ENCODE measurements at places on chromosomes 12 and 14.
A peak's percentile ranks its signal among the peaks of the same experiment; 100 is the strongest.

GRCh38 chr12:103102225-103102744, 144.8 kb downstream of the ASCL1 start:
- no peak for DNase-seq

DNA sequence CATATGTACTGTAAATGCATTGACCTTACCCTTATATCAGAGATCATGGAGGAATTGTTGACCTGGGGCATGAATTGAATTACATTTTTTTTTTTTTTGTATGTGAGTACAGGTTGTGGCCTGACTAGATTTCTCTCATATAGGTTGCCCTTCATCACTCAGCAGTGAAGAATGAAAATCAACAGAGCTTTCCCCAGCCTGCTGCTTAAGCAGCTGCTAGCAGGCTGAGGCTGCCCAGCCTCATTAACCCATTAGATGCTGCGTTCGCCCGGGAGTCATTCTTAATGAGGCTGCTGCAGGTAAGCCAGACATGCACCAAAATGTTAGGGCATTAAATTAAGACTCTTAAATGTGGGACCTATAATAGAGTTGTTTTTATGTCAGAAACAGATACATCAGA, 236.0 kb downstream of the ETNK1 start:
- no peak for DNase-seq

DNA sequence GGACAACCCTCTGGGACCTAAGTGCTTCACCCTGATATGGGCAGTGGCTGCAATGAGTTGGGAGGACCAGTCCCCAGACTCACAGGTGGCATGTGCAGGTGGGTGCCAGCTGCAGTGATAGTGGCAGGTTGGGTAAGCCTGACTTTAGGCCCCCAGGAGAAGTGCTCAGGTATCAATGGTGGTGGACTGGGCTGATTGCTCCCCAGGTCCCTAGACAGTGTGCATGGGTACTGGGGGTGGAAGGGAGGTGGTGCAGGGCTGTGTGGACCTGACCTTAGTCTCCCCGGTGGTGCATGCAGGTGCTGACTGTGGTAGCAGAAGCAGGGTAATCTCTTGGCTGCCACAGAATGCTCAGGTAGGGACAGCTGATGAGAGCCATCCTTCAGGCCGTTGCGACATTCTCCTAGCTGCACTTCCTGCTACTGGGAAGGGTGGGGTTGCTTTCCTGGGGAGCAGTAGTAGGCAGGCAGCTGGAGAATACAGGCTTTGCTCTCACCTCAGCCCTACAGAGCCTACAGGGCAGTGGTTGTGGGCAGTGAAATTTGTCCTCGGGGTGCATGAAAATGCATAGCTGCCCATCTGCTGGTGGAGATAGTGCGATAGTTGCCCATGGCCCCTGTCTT, 33.3 kb upstream of the CCND2 start:
- no peak for DNase-seq

DNA sequence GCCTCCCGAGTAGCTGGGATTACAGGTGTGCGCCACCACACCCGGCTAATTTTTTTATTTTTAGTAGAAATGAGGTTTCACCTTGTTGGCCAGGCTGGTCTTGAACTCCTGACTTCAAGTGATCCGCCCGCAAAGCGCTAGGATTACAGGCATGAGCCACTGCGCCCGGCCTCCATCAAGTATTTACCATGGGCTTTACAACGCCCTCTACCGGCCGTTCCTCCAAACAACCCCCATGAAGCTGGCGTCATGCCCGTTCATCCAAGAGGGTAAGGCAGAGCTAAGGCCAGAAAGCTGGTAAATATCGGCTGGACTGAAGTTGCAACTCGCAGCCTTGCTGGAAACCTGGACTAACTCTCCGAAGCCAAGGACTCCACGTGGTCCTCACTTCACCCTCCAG, 41.6 kb downstream of the RNF34 start:
- no peak for DNase-seq

DNA sequence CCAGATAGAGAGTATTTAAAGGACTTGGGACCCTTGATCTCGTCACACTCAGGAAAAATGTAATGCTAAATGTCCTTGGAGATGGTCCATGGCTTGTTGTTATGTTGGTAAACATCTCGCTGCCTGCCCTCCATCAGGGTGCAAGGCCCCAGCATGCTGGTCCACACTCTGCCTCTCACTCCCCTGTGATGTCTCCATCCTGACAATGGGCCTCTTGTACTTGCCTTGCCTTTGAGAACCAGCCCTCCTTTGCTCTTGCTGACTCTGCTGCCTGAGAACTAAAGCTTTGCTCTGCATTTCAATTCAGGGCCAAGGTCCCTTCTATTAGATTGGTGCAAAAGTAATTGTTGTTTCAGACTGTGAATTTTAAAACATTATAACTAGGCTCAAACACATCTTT, 131.0 kb upstream of the LMNTD1 start:
- DNase-seq, result no peak

DNA sequence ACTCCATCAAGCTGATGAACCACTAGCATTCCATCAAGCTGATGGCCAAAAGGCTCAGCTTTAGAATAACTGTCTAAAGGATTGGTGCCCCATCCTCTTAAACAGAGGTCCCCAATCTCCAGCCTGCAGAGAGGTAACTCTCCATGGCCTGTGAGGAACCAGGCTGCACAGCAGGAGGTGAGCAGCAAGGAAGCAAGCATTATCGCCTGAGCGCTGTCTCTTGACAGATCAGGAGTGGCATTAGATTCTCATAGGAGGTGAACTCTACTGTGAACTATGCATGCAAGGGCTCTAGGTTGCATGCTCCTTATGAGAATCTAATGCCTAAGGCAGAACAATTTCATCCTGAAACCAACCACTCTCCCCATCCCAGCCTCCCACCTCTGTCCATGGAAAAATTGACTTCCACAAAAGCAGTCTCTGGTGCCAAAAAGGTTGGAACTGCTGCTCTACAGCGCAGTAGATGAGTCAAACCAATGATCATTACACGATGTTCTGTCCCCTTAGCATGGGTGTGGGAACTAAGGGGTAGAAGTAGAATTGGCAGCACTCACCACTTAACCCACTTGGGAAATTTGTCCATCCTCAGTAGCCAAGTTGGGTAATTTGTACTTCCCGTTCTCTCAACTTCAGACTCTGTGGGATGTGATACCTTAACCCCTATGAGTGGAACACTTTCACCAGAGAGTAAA, 66.9 kb downstream of the ANKS1B start:
- no peak for DNase-seq

- DNase-seq, result peak; percentile 78
Measured at GRCh38 chr12:24561882-24562770, 386.8 kb downstream of the BCAT1 start.

DNA sequence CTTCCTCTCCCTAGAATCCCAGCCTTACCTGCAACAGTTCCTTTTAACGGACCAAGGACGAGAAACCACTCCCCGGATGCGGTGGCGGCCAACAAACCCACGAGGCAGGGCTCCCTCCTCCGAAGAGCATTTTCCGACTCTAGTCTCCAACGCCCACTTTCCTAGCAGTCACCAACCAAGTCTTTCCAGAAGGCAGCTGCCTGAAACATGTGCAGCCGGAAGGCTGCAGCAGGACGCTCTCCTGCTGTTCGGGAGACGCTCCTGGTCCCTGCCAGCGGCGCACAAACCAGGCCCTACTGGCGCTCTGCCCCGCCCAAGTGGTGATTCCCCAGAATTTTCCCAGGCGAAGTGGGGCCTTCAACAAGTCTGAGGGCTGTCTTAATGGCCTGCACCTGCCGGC, 21.1 kb upstream of the ADAM20 start:
- no peak for DNase-seq

DNA sequence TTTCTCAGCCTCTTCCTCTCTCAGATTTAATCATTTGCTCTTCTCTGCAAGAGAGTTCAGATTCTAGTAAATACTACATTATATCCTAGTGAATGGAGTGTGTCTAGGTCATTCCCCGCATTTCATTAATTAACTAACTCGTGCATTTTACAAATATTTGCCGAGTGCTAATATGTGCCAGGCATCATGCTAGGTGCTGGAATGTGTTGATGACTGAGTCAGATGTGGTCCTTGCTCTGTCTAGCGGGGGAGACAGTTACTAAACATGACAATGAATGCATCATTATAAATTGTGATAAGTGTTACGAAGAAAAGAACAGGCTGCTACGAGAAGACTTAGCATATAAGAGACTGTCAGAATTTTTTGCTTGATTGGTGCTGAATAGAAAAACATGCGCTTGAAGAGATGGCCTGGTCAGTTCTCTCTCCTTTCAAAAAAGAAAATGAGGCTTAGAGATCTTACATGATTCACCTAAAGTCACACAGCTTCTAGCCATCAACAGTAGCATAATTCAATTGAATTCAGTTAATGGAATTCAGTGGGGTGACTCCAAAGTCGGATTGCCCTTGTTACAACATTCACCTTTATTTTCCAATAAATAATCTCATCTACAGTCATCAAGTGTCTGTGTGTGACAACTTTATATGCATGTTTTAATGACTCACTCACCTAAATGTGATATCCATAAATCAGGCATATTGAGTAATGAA, 48.7 kb upstream of the MAX start:
- DNase-seq, result no peak

- DNase-seq, result no peak
Measured at GRCh38 chr14:84750763-84751554, 779.0 kb upstream of the FLRT2 start.

GRCh38 chr14:34361504-34362011, 100.5 kb downstream of the SPTSSA start:
- DNase-seq, result no peak

DNA sequence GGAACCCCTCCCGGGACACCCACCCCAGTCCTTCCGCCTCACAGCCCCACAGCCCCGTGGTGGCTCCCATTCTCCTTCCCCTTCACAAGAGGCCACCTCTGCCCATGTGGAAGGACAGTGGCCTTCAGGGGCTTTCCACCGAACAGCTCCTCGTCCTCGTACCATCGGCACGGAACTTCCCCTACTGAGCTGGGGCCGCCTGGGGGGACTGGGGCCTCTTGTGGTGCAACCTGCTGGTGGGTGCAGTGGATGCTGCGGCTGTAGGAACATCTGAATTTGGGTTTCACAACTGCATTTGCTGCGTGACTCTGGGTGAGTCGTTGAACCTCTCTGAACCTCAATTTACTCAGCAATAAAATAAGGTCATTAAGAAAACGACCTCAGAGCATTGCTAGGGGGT, 50.9 kb downstream of the RFLNA start:
- no peak for DNase-seq

- no peak for DNase-seq
Measured at GRCh38 chr12:117025481-117026151, 73.6 kb downstream of the TESC start.

GRCh38 chr12:16392846-16393535, 45.5 kb downstream of the MGST1 start:
- DNase-seq, result no peak

DNA sequence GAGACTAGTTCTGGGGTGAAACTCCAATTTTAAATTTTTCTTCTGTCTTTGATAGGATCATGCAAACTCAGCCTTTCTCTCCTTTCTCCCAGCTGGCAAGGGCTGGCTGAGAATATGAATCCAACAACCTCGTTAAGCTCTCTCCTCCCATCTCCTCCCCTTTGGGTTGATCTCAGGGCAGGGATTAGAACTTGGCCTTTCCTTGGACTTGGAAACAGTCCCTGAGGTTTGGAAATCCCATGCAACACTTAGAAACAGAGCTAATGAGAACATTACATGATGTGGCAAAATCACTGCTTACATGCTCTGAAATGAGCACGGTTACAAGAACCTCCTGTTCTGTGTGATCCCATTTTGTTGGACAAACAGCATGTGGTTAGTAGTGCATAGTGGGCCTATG, 31.6 kb downstream of the ACACB start:
- DNase-seq, result peak; percentile 74

DNA sequence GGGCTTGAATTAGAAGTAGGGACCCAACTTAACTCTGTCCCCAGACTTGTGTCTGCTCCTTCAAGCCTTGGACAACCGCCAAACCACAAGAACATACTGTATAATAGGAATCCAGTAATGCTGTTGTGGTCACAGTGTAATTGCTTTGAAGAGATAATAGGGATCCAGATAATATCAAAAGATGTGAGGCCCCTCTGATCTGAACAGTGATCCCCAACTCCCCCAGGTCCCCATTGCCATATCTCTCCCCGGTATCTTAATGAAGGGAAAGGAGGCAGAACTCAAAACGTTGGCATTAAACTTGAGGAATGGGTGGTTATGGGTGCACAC, 8.5 kb upstream of the PLEKHH1 start:
- no peak for DNase-seq

DNA sequence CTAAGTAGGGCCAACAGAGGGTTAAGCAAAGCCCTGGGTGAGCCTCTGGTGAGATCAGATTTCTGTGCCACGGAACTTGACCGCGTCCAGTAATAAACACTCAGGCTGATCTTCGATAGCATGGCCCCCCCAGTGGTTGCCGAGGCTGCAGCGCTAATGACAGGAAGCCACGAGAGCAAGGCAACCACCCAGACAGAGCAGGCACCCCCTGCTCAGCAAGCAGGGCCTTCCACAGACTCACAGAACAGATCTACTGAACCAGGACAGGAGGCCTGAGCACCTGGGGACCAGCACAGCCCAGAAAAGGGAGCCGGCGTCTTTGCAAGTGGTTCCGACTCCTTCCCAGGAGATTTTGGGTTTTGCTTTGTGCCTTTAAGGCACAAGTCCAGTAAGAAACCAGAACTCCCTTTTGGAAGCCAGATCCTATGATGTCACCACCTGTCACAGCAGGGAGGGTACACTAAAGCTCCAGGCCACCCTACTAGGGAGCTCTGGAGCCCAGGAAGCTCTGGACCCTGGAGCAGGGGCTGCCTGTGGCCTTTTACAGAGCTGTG, 42.3 kb downstream of the BCL11B start:
- no peak for DNase-seq

DNA sequence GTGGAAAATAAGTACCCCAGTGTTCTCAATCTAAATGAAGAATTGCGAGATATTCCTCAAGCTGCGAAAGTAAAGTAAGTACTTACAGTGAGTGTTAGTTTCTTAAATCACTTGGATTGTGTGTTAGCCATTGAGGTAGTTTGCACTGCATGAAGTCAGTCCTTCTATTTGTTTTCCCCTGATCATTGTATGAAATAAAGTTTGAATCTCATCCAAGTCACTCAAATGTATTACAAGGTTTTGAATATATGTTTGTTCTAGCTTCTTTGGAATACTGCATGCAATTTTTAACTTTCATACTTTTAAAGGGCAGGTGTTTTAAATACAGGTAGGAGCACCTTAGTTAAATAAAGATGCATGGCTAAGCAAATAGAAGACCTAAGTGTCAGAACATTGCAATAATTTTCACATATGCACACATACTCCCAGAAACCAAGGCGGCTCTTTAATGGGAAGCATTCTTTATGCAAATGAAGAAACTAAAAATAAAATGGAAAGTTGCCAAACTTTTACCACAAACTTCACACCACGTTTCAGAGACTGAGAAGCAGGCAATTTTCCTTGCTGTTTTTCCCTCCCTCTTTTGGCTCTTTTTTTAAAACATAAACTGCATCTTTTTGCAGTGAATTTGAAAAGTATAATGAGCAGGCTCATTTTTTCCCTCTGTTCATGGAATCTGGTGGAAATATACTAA, 105.6 kb downstream of the GPR135 start:
- DNase-seq, result no peak

DNA sequence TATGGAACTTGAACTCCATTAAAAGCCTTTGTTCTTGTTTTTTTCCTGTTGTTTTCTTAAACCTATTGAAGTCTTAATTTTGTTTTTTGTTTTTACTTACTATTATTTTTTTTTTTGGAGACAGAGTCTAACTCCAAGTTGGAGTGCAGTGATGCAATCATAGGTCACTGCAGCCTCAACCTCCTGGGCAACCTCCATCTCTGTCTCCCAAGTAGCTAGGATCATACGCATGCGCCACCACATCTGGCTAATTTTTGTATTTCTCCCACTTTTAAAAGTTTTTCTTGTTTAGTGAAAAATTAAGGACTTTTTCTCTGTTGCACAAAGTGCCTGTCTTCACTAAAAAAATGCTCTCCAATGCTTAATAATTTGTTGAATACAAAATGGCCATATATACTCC, 76.2 kb downstream of the SCN8A start:
- DNase-seq, result no peak
